ENCODE measurements at places on chromosomes 13 and 19.

- DNase-seq: no peak
Observed at GRCh38 chr13:75530549-75530961, 7.1 kb downstream of the COMMD6 start.

GRCh38 chr13:46142776-46143175, 37.9 kb upstream of the CPB2 start:
- DNase-seq: no peak

DNA sequence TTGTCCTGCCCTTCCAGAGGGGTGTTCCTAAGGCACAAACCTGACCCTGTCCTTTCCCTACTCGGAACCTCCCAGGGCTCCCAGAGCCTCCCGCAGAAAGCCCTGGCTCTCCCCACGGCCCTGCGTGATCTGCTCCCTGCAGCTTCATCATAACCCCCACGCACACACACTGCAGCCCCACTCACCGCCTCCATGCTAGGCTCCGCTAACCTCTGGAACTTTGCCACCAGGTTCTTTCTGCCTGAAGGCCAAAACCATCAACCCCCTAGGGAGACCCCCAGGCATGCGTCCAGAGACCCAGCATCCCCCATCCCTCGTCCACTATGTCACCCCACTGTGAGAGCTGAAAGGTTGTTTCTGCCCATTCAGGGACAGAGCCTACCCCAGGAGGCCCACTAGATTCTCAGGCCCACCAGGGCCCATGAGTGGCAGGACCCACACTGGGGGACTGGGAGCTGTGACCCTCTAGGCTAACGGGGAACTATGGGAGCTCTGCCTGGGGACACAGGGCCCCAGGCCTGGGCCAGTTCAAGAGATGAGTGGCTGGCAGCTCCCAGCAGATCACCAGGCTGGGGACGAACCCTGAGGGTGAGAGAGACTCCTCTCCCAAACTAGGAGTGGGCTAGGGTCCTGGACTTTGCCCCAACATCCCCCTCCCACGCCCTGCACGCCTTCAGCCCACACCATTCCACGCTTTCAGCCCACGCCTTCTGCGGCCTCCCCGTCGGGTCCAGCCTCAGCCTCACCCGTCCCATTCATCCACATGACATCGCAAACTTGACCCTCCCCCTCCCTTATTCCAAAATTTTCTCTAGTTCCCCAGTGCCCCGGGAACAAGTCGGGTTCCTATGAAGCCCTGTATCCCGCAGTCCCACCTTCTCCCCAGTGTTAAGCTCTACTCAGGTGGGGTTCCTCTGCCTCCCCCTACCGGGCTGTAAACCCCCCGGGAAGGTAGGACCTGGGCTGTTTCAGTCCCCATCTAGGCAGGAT, 33.2 kb upstream of the PNMA8B start:
- no peak for DNase-seq

- DNase-seq: no peak
Observed at GRCh38 chr13:47955836-47956235, 45.2 kb downstream of the SUCLA2 start.

- no peak for DNase-seq
Observed at GRCh38 chr13:29771247-29771646, 79.2 kb downstream of the UBL3 start.

- no peak for DNase-seq
Observed at GRCh38 chr19:29687244-29687896, 22.1 kb downstream of the PLEKHF1 start.

DNA sequence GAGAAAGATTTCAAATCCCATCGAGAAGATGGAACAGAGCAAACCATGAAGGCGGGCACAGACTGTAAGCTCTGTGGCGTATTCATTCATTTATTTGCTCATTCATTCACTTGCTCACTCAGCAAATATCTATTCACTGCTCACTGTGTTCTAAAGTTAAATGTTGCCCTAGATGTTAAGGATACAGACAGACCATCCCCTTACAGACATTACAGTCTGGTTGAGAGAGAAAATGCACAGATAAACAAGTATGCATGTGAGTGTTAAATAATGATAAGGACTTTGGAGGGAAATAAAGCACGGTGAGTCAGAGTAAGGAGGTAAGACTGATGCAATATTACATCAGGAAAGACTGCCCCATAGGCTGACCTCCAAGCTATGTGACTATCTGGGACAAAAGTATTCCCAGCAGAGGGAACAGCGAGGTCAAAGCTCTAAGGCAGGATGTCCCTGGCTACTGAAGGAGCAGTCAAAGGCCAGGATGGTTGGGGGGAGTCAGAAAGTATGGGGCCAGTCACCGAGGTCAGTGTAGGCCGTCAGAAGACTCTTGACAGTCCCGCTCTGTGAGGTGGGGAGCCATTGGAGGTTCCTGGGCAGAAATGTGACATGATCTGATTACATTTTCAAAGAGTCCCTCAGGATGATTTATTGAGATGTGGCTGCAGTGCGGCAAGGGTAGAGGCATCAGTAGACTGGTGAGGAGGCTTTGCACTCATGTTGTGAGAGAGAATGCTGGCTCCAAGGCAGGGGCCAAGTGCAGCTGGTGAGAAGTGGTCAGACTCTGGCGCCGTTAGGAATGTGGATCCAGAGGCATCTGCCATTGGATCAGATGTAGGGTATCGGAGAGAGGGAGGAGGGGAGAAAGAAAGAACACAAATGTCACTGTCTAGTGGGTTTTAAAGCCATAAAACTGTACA, 37.9 kb downstream of the MBNL2 start:
- DNase-seq: no peak

DNA sequence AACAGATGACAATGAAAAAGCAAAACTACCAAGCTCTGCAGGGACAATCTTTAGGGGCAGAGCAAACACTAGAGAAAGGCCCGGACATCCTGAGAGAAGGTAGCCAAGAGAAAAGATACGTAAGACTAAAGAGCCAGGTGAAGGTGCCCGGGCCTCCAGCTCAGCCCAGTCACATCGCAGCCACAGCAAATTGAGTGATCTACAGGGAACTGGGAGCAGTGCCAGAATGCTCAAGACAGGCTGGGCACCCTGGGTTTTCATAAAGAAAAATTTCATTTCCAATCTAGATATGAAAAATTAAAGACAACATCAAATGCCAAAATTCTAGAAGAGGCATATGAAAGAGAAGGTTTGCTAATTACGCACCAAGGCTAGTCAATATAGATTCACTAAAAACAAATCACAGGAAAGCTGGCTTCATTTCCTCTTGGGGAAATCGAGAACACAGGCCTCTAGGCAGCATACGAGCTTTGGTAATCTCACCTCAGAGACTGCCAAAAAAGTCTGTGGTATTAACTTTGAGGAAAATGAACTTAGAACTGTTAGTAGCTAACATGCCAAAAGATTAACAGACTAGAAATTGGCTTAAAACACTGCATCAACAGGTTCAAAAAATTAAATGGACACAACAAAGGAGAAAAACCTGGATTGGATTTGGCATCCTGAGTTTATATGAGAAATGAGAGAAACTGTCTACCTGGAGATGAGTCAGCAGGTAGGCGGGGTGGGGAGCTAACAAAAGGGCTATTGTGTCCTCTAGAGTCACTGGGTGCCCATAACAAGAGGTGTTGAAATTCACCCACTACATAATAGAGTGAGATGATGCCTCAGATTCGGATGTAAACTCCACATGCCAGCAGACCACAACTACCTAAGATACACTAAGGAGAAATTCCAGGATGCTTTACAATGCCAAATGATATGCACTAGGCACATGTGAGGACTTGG, 6.6 kb downstream of the ANKRD10 start:
- no peak for DNase-seq
